H9 (cell line): ENCODE measurements at places on chromosomes 16 and 17. TPM values are rescaled to one million over a fixed set of nuclear protein-coding genes. Genes with fewer than 3 reads are reported as not detected.
A peak's percentile ranks its signal among the peaks of the same experiment; 100 is the strongest.

DNA sequence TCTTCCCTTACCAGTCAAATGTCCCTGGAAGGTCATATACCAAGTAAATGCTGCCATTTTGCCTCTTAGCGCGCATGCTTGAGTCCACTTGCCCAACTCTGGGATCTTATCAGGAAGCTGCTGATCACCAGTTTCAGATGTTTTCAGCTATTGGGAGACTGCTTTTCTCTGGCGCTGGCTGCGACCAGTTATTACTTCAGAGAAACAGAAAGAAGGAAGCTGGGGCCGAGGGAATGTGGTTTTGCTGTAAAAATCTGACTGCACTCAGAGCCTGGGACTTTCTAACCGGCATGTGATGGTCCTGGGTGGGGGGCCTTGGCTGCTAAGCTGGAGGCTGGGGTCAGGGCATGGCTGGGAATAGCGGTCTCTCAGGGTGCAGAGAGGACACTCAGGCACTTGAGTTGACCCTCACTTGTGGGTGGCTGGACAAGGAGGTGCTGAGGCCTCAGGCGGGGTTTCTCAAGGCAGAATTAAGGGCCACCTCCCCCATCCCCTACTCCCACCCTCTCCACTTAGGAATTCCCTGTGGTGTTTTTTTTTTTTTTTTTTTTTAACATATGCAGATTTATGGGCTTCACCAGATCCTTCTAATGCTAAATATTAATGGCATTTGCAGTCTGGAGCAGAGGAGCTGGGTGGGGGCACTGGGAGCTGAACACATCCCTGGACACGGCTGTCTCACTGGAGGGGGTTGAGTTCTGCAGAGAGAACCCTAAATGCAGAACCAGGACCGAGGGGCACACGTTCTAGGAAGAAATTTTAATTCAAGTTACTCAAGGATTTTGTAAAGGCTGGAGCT lies 145.8 kb downstream of the CYLD start:
- H3K36me3 ChIP-seq: no peaks in the 10 kb centered on the region
- H3K27me3 ChIP-seq: no peaks in the 10 kb centered on the region
- DNase-seq: no peak
- H3K4me3 ChIP-seq: no peak overlapping the region
- H3K4me1 ChIP-seq: peaks cover 6% of the 10 kb centered on the region; the same call in 1 of the 2 replicates

DNA sequence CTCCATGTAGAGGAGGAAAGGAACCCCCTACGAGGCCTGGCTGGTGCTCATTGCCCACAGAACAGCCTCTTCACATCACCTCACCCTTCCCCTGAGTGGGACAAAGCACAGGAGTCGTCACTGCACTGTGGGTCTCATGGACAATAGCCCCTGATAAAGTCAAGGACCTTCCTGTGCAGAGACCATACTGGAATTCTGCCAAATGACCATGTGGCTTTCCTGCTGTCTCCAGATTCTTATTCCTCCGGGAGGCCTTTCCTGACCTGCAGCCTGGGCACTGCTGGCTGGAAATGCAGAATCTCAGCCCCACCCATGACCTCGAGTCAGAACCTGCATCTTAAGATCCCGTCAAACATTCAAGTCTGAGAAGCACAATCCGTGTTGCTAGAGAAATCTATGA lies 60.5 kb upstream of the ERN1 start:
- H3K4me3 ChIP-seq: no peak overlapping the region
- H3K4me1 ChIP-seq: no peaks in the 10 kb centered on the region
- H3K36me3 ChIP-seq: peaks cover 12% of the 10 kb centered on the region; the same call in 1 of the 2 replicates
- no peaks in the 10 kb centered on the region for H3K27me3 ChIP-seq
- no peak overlapping the region for H3K27ac ChIP-seq

Gene NXPH3
- total RNA-seq: 1.3 and 1.7 TPM in 2 replicates

GRCh38 chr17:43515656-43516055 lies 30.5 kb downstream of the ETV4 start:
- H3K36me3 ChIP-seq: peaks cover 14% of the 10 kb centered on the region; the same call in 2 of the 3 replicates
- no peaks in the 10 kb centered on the region for H3K4me1 ChIP-seq
- H3K27me3 ChIP-seq: no peaks in the 10 kb centered on the region
- no peak overlapping the region for H3K4me3 ChIP-seq
- no peak for DNase-seq

GRCh38 chr17:35117984-35118383 lies 1.7 kb downstream of the RAD51D start:
- H3K36me3 ChIP-seq: peaks cover 4% of the 10 kb centered on the region
- no peak for DNase-seq
- H3K4me1 ChIP-seq: no peaks in the 10 kb centered on the region; the same call in 1 of the 2 replicates
- peak overlapping the region; percentile 53 for H3K4me3 ChIP-seq
- H3K27ac ChIP-seq: no peak overlapping the region

GRCh38 chr16:4358831-4359561 lies 7.9 kb upstream of the PAM16 start:
- peak; percentile 82 for DNase-seq
- H3K27ac ChIP-seq: no peak overlapping the region
- no peaks in the 10 kb centered on the region for H3K27me3 ChIP-seq
- no peaks in the 10 kb centered on the region for H3K4me1 ChIP-seq
- peaks cover 2% of the 10 kb centered on the region; the same call in 1 of the 2 replicates for H3K36me3 ChIP-seq

- no peaks in the 10 kb centered on the region for H3K4me1 ChIP-seq
- DNase-seq: no peak
Measured at GRCh38 chr17:30188211-30188939, 47.1 kb downstream of the SLC6A4 start.

Gene KRT40
- total RNA-seq: not detected in 2 replicates

DNA sequence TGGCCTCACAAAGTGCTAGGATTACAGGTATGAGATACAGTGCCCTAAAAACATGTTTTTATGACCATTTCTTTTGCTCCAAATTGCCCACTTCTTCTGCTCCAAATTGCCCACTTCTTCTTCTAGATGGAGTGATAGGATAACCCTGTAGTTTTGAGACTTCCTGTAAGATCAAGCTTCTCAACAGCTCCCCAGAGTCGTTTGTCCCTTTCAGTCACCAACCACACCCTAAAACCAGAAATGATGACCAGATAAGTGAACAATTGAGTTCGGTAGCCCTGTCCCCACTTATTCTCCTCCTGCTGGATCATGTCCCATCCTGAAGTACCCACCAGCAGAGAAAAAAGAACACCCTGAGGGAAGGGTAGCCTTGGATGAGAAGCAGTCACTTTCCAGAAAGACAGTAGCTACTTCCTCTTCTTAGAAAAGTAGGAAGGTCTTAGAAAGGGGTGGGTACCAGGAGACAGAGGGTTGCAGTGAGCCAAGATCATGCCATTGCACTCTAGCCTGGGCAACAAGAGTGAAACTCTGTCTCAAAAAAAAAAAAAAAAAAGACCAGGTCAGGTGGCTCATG lies 2.5 kb downstream of the ODAD4 start:
- H3K4me1 ChIP-seq: no peaks in the 10 kb centered on the region
- DNase-seq: no peak
- no peaks in the 10 kb centered on the region for H3K27me3 ChIP-seq

GRCh38 chr16:53968454-53968853 lies 264.5 kb downstream of the FTO start:
- peaks cover 2% of the 10 kb centered on the region; the same call in 1 of the 3 replicates for H3K36me3 ChIP-seq
- H3K4me1 ChIP-seq: peaks cover 6% of the 10 kb centered on the region; the same call in 1 of the 2 replicates
- no peak overlapping the region for H3K27ac ChIP-seq
- no peaks in the 10 kb centered on the region for H3K27me3 ChIP-seq

- H3K36me3 ChIP-seq: no peaks in the 10 kb centered on the region
- H3K27me3 ChIP-seq: no peaks in the 10 kb centered on the region
- H3K27ac ChIP-seq: no peak overlapping the region
- DNase-seq: no peak
- H3K4me1 ChIP-seq: no peaks in the 10 kb centered on the region
- H3K4me3 ChIP-seq: no peak overlapping the region
Measured at GRCh38 chr17:80817861-80818260, 173.8 kb upstream of the CHMP6 start.
